ENCODE measurements at places on chromosomes 2 and 18.

GRCh38 chr2:58052978-58053377, 6.4 kb downstream of the VRK2 start:
- no peaks in the 10 kb centered on the region for H3K27me3 ChIP-seq
- H3K36me3 ChIP-seq, result no peaks in the 10 kb centered on the region
- DNase-seq, result no peak
- peaks cover 5% of the 10 kb centered on the region for H3K4me1 ChIP-seq

DNA sequence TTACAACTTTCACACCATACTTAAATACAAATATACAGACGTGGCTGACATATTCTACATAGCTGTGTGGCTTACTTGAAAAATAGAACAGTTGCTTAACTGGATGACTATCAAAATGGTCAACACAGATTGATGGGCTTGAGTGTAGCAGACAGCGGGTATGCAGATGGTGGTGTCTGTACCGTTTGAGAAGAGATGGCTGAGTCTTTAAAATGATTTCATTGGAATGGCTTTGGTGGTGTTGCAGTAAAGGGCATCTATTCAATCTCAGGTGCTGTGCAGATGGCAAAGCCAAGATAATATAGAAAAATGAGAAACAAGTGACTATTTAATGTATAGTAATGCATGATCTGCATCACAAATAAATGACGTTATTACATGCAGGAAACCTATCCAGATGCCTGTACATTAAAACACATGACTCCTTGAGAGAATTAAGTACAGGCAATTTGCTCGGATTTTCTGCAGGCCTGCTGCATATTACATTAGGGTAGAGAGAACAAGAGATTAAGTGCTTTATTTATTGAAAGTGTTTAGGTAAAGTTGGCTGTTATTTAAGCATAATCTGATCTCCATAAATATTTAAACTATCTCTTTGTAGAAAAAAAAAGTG, 68.5 kb downstream of the AGPS start:
- peaks cover 4% of the 10 kb centered on the region for H3K36me3 ChIP-seq
- no peak for DNase-seq
- H3K4me1 ChIP-seq, result no peaks in the 10 kb centered on the region
- H3K27ac ChIP-seq, result no peak overlapping the region

DNA sequence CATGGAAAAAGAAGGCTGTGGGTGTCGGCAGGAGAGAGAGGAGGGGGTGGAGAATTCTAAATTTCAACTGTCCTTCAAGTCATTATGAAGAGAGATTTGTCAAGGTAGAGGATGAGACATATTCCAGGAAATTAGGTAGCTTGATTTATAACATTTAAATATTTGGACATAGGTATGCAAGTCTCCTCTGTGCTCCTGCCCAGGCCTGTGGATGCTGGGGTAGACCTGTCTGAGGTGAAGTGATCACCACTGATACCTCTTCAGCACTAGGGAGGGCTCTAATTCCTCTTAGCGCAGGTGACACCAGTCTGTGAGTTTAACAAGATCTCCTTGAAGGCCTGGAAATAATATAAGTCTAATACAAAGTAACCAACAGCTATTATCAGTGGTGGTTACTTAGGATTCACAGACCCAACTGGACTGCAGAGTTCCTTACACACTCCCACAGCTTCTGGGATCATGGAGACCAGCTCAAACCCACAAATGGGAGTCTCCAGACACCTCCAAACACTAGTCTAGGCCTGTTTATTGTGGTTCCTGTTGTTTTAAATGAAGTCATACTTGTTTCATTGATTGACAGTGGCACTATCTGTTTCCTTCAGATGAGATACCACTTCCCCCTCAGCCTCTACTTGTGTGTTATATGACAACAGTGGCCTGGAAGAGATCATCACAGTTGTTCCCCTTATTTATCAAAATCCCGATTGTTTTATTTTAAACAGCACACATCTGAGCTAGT, 104.1 kb upstream of the ITPRID2 start:
- H3K4me1 ChIP-seq, result no peaks in the 10 kb centered on the region
- H3K4me3 ChIP-seq, result no peak overlapping the region
- no peak for DNase-seq
- H3K27me3 ChIP-seq, result no peaks in the 10 kb centered on the region

GRCh38 chr2:109711230-109712122, 82.6 kb upstream of the RGPD5 start:
- H3K36me3 ChIP-seq, result no peaks in the 10 kb centered on the region
- no peak overlapping the region for H3K27ac ChIP-seq
- DNase-seq, result no peak
- H3K4me3 ChIP-seq, result no peak overlapping the region
- no peaks in the 10 kb centered on the region for H3K4me1 ChIP-seq

DNA sequence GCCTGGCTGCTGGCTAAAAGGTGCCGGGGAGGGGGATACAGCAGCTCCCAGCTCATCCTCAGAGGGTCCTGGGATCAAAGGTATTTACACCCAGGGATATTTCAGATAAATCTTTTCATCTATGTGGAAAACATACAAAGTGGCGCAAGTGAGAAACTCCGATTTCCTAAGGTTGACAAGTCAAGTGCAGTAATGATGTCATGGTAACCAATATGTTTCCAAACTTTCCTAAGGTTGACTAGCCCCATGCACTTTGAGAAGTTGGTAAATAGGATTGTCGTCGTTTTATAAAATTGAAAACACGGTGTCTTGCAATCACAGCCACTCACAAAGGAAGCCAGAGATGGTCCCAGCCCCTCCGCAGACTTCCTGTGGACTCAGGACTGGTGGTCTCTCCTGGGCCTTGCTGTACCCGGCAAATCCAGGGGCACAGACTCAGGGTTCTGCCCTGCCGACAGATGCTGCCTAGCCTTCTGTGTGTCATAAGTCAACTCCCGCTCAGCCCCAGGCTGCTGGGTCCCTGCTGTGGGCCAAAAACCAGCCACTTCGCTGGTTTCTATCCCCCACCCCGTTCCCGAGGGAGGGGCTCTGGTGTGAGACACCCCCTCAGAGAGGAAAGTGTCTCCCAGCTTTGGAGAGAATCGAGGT, 111.2 kb upstream of the PPP1CB start:
- no peaks in the 10 kb centered on the region for H3K36me3 ChIP-seq
- DNase-seq, result no peak
- H3K27ac ChIP-seq, result no peak overlapping the region
- H3K4me1 ChIP-seq, result peaks cover 3% of the 10 kb centered on the region
- no peak overlapping the region for H3K4me3 ChIP-seq
- H3K27me3 ChIP-seq, result no peaks in the 10 kb centered on the region

DNA sequence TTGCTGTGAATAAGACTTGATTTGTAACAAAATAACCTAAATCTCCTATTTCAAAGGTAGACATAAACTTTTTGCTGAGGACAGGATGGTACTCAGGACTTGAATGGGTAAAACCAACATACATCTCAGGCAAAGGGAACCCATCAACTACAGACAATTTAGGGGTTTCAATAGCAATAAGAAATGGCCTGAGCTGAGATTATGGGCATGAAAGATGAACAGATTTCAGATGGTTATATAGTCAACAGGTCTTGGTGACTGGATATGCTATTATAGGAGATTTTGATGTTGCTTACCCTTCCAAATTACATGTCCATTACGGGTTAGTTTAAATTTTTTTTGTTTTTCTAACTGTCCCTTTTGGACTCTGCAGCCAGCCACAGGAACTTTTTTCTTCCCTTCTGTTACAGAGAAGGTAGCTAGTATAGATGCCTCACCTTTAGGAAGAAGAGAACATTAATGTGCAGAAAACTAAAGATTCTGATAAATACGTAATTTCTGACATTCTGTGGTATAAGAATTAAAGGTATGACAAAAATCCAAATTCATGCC, 4.6 kb downstream of the RPS27A start:
- no peaks in the 10 kb centered on the region for H3K4me1 ChIP-seq
- no peak overlapping the region for H3K4me3 ChIP-seq

- H3K36me3 ChIP-seq, result no peaks in the 10 kb centered on the region
- H3K4me3 ChIP-seq, result no peak overlapping the region
- H3K4me1 ChIP-seq, result no peaks in the 10 kb centered on the region
- H3K27ac ChIP-seq, result no peak overlapping the region
- no peak for DNase-seq
- H3K27me3 ChIP-seq, result no peaks in the 10 kb centered on the region
Observed at GRCh38 chr2:187118331-187119099, 269.5 kb upstream of the ZSWIM2 start.

DNA sequence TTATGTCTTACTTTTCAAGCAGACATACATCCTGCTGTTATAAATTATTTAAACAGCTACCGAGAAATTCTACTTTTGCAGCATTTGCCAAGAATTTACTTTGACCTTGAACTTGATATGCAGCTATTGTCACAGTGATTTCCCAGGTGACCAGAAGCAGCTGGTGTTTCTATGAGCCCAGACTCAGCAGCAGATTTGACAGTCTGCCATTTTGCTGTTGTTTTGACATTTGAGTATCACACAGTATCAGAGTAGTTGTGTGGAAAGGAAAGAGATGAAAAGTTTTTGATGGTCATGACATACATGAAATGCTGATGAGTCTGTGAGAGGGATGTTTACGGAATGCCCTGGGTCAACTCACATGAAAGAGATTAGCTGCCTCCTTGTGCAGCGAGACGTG, 6.6 kb upstream of the CCDC195 start:
- H3K27me3 ChIP-seq, result no peaks in the 10 kb centered on the region
- no peak overlapping the region for H3K27ac ChIP-seq
- no peaks in the 10 kb centered on the region for H3K36me3 ChIP-seq

- H3K36me3 ChIP-seq, result no peaks in the 10 kb centered on the region
- no peaks in the 10 kb centered on the region for H3K4me1 ChIP-seq
- H3K27me3 ChIP-seq, result no peaks in the 10 kb centered on the region
- H3K27ac ChIP-seq, result no peak overlapping the region
Observed at GRCh38 chr2:152012697-152013096, 86.1 kb downstream of the CACNB4 start.

DNA sequence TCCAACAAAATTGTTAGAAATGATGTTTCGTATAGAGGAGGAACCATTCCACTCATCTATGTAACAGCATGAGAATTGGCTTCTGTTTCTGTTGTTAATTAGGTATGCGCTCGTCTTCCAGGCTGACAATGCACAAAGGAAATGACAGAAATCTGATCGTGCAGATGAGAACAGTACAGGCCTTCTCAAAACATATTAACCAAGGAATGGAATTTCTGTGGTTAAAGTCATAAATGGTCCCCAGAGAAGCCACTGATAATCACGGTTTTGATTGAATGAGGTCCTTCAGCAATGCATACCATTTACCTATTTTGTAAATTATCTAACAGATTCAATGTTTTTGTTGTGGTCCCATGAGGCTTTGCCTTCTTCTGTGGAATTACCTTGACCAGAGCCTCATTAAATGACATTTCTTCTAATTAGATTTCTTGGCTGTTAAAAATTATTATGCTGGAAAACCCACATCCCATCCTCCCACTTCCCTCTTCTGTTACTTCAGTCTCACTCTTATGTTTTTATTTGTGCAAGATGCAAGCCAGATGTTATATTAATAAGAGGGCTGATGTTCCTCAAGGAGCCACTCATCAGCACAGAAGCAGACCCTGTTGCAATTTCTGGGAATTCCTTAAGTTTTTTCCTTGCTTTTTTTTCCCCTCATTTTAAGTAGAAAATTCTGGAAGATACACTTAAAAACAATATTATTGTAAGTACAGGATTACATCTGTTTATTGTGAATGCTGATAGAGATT, 395.8 kb downstream of the PID1 start:
- no peak overlapping the region for H3K4me3 ChIP-seq
- H3K4me1 ChIP-seq, result no peaks in the 10 kb centered on the region
- H3K27ac ChIP-seq, result no peak overlapping the region
- no peaks in the 10 kb centered on the region for H3K27me3 ChIP-seq
- no peak for DNase-seq

- H3K27ac ChIP-seq, result no peak overlapping the region
- H3K36me3 ChIP-seq, result no peaks in the 10 kb centered on the region
- H3K4me1 ChIP-seq, result peaks cover 3% of the 10 kb centered on the region
- no peak overlapping the region for H3K4me3 ChIP-seq
Observed at GRCh38 chr2:9106338-9107167, 100.1 kb upstream of the ASAP2 start.

- H3K36me3 ChIP-seq, result no peaks in the 10 kb centered on the region
- H3K27me3 ChIP-seq, result no peaks in the 10 kb centered on the region
- no peaks in the 10 kb centered on the region for H3K4me1 ChIP-seq
- DNase-seq, result no peak
Observed at GRCh38 chr2:36570416-36570815, 27.6 kb downstream of the FEZ2 start.

- no peaks in the 10 kb centered on the region for H3K4me1 ChIP-seq
- H3K36me3 ChIP-seq, result no peaks in the 10 kb centered on the region
- no peak for DNase-seq
- no peaks in the 10 kb centered on the region for H3K27me3 ChIP-seq
- H3K27ac ChIP-seq, result no peak overlapping the region
- no peak overlapping the region for H3K4me3 ChIP-seq
Observed at GRCh38 chr18:72458271-72458670, 85.9 kb downstream of the CBLN2 start.

GRCh38 chr2:49021271-49021670, 133.0 kb downstream of the FSHR start:
- no peaks in the 10 kb centered on the region for H3K27me3 ChIP-seq
- no peak overlapping the region for H3K27ac ChIP-seq
- no peaks in the 10 kb centered on the region for H3K4me1 ChIP-seq
- H3K4me3 ChIP-seq, result no peak overlapping the region
- no peaks in the 10 kb centered on the region for H3K36me3 ChIP-seq

- H3K4me1 ChIP-seq, result no peaks in the 10 kb centered on the region
- DNase-seq, result no peak
- H3K27ac ChIP-seq, result no peak overlapping the region
- no peaks in the 10 kb centered on the region for H3K36me3 ChIP-seq
- no peaks in the 10 kb centered on the region for H3K27me3 ChIP-seq
Observed at GRCh38 chr2:240905176-240905781, 857 bp upstream of the CROCC2 start.

GRCh38 chr2:239179851-239180371, 220.9 kb downstream of the HDAC4 start:
- no peak for DNase-seq
- no peak overlapping the region for H3K27ac ChIP-seq
- no peaks in the 10 kb centered on the region for H3K4me1 ChIP-seq
- H3K36me3 ChIP-seq, result peaks cover 10% of the 10 kb centered on the region

GRCh38 chr2:39368846-39369245, 68.2 kb downstream of the MAP4K3 start:
- no peaks in the 10 kb centered on the region for H3K36me3 ChIP-seq
- no peaks in the 10 kb centered on the region for H3K27me3 ChIP-seq
- peaks cover 2% of the 10 kb centered on the region for H3K4me1 ChIP-seq
- no peak overlapping the region for H3K27ac ChIP-seq

- H3K36me3 ChIP-seq, result no peaks in the 10 kb centered on the region
- H3K4me3 ChIP-seq, result no peak overlapping the region
- H3K27ac ChIP-seq, result no peak overlapping the region
Observed at GRCh38 chr2:237403024-237403882, 10.7 kb downstream of the COL6A3 start.

GRCh38 chr2:234145511-234145910, 95.0 kb downstream of the SPP2 start:
- H3K36me3 ChIP-seq, result no peaks in the 10 kb centered on the region
- no peak overlapping the region for H3K27ac ChIP-seq
- H3K4me1 ChIP-seq, result no peaks in the 10 kb centered on the region
- H3K4me3 ChIP-seq, result no peak overlapping the region
